ENCODE measurements at places on chromosomes 2 and 18.

GRCh38 chr2:161445097-161445496 is 29.0 kb downstream of the TBR1 start:
- DNase-seq: no peak

GRCh38 chr2:227095346-227095745 is 68.7 kb downstream of the COL4A4 start:
- no peak for DNase-seq

DNA sequence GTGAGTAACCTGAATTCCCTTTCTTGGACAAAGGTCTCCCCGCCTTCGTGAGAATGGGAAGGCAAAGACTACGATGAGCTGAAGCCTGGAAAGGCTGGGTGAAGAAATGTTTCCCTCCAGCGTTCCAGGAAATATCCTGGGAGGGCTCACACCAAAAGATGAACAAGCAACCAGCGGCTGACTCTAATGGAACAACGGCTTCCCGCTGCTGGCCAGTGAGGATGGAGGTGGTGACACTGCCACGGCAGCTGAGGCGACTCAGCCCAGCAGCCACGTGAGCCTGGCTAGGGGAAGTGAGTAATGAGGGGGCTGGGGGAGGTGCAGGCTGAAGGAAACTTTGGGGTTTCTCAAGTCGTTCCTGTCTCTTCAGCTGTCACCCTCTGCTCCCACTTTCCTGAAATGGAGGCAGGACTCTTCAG is 105.0 kb upstream of the SMAD7 start:
- no peak for DNase-seq

GRCh38 chr2:12587729-12588522 is 128.8 kb upstream of the TRIB2 start:
- no peak for DNase-seq

DNA sequence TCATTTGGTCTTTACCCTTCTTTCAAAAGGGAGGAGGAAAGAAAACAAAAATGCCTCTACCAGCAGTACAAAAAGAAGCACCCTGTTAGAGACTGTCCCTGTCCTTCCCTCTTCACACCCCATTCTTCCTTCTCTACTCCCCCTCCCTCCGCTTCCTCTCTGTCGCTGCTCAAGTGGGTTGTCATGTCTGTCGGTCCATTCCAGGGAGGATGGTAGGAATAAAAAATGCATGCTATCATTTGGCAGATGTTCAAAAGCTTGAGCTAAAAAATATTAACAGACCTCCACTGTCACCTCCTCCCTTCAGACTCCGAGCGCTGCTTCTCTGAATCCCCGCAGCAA is 482.0 kb downstream of the BCL11A start:
- DNase-seq: no peak

- DNase-seq: no peak
Measured at GRCh38 chr2:232636788-232637420, 3.5 kb downstream of the EFHD1 start.

- DNase-seq: peak; percentile 28
Measured at GRCh38 chr2:74048843-74049519, 64.3 kb downstream of the TET3 start.

DNA sequence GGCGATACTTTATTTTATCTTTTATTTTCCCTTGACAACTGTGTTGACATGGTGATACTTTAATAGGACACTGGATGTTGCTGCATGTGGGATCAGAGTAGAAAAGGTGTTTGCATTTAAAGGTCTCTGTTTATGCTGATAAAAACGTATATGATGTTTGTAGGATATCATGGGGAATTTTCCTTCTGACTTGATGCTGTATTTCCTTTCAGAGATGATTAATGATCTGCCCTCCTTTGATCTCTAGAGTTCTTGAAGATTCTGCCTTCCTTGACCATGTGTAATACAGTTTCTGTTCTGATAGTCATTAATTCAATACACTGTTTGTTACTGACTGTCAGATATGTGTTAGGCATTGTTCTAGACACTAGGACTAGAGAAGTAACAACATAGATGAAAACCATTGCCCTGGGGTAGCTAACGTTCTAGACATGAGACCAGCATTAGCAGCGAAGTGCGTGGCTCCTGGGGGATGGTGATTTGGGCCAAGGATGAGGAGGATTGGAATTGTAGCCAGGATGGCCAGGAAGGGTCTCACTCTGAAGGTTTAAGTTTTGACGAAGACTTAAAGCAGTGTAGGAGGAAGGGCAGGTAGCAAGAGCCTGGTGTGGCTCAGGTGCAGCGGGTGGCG is 2.8 kb downstream of the ATG4B start:
- DNase-seq: no peak

DNA sequence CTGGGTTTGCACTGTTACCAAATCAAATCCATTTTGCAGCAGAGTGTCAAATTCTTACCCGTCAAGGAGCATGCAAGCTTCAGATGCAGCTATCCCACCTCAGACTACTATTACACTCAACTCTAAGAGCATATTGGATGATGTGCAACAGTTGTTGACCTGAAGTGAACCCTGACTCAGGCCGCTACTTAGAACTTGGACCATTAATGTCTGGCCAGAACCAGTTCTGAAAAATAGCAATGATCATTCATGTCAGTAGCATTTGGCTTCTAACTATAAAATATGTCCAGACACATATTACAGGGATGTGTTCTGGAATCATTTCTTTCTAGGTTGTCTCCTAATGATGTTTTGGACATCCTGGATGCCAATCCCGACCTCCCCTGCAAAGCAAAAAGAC is 135.5 kb upstream of the PKDCC start:
- no peak for DNase-seq

- DNase-seq: no peak
Measured at GRCh38 chr2:213751446-213751845, 467.2 kb downstream of the SPAG16 start.

Data from mesendoderm (in vitro differentiated cells).